ENCODE measurements at places on chromosomes 11 and 22. TPM values are rescaled to one million over a fixed set of nuclear protein-coding genes. Genes with fewer than 3 reads are reported as not detected.

GRCh38 chr22:46286941-46287872 lies 9.5 kb upstream of the GTSE1 start:
- no peak overlapping the region for H3K27ac ChIP-seq
- no peak overlapping the region for H3K4me3 ChIP-seq
- H3K36me3 ChIP-seq = peaks cover 6% of the 10 kb centered on the region
- H3K27me3 ChIP-seq = no peaks in the 10 kb centered on the region
- H3K4me1 ChIP-seq = no peaks in the 10 kb centered on the region
- no peak for DNase-seq

DNA sequence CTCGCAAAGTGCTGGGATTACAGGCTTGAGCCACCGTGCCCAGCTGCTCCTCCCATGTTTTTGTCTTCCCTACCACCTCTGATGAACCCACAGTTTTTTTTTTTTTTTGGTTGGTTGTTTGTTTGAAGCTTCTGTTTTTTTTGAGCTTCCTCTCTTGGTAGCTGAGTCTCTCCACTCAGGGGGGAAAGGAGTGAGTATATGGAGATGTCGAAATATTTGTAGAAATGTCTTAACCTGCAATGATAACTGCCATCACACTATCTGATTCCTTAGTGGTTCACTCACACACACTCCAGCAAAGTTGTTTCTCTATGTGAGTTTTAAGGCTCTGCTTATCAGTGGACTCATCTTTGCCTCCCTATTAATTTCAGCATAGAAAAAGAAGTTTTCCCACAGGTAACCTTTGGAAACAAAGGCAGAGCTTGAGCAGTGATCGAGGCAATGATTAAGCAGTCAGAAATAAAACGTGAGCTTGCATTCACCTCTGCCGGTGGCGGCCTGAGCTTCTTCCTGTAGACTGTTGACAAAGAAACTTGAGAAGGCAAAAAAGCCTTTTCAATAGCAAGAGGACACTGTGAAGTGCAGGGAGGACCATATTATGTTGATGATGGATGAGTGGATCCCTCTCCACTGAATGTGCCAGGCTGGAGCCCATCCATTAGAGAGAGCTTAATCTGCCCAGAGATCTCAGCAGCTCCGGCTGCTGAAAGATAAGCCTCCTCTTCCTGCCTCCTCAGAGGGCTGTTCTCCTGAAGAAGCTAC lies 29.0 kb upstream of the RASSF10 start:
- no peak overlapping the region for H3K27ac ChIP-seq
- peaks cover 21% of the 10 kb centered on the region for H3K4me1 ChIP-seq
- no peaks in the 10 kb centered on the region for H3K36me3 ChIP-seq
- H3K4me3 ChIP-seq = no peak overlapping the region
- no peak for DNase-seq
- no peaks in the 10 kb centered on the region for H3K27me3 ChIP-seq

DNA sequence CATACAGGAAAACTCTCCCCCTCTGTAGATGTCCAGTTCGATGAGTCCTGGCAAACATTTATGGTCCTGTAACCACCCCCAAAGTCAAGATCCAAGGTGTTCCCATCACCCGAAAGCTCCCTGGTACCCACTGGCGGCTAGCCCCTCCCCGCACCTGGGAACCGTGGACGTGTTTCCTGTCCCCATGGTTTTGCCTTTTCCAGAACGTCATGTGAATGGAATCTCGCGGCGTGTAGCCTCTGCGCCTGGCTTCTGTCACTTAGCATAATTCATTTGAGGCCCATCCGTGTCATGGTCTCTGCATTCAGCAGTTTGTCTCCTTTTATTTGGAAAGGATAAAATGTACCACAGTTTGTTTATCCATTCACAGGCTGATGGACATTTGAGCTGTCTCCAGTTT lies 106.3 kb downstream of the KCNQ1 start:
- no peak overlapping the region for H3K27ac ChIP-seq
- H3K4me1 ChIP-seq = peaks cover 12% of the 10 kb centered on the region
- no peaks in the 10 kb centered on the region for H3K27me3 ChIP-seq
- no peak for DNase-seq
- no peak overlapping the region for H3K4me3 ChIP-seq

DNA sequence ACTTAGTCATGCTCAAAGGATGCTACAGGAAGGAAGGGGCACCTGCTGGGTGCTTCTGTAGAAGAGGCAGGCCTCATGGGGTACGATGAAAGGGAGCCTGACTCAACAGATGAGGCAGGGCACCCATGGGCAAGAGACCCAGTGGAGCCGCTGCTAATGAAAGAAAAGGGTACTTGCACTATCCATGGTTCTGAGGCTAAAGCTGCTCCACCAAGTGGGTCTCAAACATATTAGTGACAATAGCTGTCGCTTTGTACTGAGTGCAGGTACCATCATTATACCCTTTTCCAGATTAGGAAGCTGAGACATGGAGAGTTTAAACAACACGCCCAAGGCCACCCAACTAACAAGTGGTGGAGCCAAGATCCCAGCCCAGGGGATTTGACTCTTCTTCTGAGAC lies 127.5 kb upstream of the SERPIND1 start:
- no peaks in the 10 kb centered on the region for H3K36me3 ChIP-seq
- H3K27me3 ChIP-seq = no peaks in the 10 kb centered on the region
- no peak overlapping the region for H3K27ac ChIP-seq

Gene IGSF9B
- total RNA-seq = 12.9 TPM

Measured in neural crest cell (in vitro differentiated cells).